SIG-M5 (cell line): ENCODE measurements at places on chromosomes 4 and X.

DNA sequence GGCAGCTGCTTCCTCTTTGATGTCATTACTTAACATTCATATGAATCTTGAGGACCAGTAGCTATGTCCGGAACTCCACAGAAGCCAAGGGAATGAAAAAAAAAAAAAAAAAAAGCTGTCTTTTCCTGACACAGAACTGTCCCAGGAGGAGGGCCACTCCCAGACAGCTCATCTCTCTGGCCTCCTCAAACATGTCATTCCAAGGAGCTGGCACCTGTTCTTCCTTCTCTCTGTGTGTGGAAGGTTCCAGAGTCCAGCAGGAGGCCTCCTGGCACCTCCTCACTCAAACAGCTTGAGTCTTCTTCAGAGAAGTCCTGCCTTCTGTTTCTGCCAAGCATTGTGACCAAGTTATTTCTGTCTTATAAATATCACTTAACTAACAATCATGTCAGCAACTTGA is 458.5 kb downstream of the AFF2 start:
- no peak for DNase-seq

DNA sequence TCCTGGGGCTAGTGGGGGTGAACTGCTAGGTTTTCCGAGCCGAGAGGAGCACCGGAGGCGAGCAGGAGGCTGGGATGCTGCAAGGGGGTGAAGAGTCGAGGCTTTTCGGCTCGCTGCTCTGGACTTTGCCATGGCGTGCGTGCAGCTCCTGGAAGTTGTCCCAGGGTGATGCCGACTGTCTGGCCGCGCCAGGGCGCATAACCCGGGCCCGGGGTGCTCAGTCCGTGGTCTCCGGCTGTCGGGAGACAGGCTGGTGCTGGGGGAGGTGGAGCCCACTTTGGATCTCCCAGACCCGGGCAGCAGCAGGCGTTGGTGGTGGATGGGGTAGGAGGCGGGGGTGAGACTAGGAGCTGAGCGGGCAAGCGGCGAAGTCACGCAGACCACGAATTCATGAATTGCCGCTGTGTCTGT is 793 bp downstream of the GRIA3 start:
- DNase-seq: no peak

GRCh38 chr4:114558446-114559020 is 40.1 kb upstream of the UGT8 start:
- no peak for DNase-seq

DNA sequence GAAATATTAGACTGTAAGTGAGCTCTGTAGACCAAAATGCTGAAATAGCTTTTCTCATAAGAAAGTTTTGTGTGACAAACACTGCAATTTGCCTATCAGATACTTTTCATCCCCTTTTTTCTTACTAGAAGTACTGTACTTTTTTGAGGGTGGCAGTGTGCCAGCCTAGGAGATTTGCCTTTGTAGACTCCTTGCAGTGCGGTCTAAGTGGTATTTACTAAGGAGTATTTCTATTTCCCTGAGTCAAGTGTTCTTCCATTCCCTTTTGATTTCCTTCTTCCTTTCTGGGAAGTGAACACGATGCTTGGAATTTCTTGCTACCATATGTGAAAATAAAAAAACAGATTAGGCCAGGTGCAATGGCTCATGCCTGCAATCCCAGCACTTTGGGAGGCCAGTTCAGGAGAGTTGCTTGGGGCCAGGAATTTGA is 34.6 kb downstream of the PDLIM5 start:
- DNase-seq: no peak

GRCh38 chr4:73075832-73076231 is 6.3 kb upstream of the COX18 start:
- DNase-seq: no peak

DNA sequence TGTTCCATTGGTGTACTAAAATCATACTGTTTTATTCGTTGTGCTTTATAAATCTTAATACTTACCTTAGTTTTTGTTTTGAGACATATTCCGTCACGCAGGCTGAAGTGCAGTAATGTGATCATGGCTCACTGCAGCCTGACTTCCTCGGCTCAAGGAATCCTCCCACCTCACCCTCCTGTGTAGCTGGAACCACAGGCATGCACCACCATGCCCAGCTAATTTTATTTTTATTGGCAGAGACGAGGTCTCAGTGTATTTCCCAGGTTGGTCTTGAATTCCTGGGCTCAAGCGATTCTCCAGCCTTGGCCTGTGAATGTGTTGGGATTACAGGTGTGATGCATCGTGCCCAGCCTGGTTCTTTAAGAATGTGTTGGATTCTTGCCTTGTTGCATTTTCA is 24.4 kb upstream of the DCK start:
- DNase-seq: no peak

- DNase-seq: no peak
Measured at GRCh38 chr4:3269105-3269927, 20.4 kb downstream of the MSANTD1 start.

- no peak for DNase-seq
Measured at GRCh38 chr4:140116442-140117104, 37.4 kb downstream of the MAML3 start.

DNA sequence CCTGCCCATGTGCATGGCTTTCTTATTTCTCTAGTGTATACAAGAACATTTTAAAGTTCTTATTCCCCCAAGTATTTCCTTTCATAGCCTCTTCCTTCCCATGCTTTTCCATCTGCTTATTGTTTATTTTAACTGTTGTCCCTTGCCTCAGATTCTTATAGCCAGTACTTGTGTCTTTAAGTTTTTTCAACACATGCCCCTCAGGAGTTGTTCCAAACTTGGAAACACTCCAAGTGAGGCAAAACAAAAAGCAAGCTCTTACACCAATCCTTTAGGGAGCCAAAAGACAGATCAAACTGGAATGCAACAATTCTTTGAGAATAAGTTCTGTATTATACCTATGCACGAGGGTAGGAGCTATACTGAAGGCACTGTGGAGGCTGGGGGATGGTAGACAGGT is 222.0 kb upstream of the STK26 start:
- no peak for DNase-seq

GRCh38 chr4:149344436-149344835 is 471.2 kb downstream of the IQCM start:
- no peak for DNase-seq

- no peak for DNase-seq
Measured at GRCh38 chrX:1212532-1212931, at the start of gene CRLF2. Gene CRLF2, minus strand, starts transcription at chrX:1212649. Its CDS starts 15 bp downstream, at chrX:1212634.

- no peak for DNase-seq
Measured at GRCh38 chr4:36011381-36011780, 232.9 kb downstream of the ARAP2 start.

GRCh38 chr4:76322236-76322635 is 15.7 kb downstream of the STBD1 start:
- DNase-seq: no peak

DNA sequence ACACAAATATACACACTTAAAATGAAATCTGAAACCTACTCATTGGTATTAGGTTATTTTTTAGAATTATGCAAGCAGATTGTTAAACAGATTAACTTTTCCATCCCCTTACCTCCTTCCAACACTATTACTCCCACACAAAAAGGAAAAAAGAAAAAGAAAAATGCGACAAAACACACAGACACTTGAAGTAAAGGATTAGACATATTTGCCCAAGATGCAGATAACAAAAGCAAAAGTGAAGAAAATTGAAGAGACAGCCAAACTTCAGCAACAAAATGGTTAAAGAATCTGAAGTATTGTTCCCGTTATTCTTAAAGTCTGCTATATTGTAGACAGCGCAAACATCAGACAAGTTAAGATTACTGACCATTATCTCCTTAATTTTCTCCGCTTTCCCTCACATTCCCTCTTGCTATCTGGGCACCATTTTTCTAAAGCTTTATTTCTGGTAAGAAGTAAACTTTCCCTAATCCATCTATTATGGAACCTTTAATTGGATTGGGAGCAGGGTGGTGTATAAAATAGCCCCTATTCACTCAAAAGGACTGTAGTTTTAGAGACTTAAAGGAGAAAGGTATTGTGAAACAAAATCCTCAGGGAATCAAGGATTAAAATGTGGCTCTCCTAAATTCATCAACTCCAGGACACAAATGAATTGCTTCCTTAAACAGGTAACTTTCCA is 34.7 kb upstream of the MAB21L2 start:
- no peak for DNase-seq

DNA sequence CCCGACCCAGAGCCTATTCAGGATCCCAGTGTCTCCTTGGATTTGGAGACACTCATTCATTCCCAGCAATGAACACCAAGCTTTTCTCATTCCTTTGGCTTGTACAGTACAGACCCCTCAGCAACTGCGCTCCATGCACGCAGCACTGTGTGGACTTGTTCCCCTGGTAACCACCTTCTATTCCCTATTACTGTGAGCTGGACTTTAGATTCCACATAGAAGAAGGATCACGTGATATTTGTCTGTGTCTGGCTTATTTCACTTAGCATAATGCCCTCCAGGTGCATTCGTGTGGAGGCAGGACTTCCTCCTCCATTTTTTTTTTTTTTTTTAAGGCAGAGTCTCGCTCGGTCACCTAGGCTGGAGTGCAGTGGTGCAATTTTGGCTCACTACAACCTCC is 106.4 kb downstream of the PHKA2 start:
- DNase-seq: no peak

GRCh38 chrX:150291014-150291413 is 72.1 kb upstream of the MAMLD1 start:
- DNase-seq: no peak

DNA sequence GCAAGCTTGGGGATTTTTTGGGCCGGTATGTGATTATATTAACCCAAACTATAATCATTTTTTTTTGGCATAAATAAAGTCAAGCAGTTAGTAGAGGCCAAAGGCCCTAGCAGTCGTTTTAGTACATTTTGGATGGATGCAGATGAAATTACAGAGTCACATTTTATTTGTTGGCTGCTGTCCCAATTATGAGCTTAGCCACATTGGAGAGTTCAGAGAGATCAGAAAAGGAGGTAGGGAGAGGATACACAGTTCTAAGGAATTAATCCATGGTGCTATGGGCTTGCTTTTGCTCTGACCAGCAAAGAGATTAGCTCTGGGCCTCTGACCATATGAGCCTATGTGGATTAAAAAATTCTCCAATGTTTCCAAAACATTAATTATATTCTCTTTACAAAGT is 395.1 kb downstream of the RAPGEF2 start:
- no peak for DNase-seq

- DNase-seq: no peak
Measured at GRCh38 chr4:26433556-26433955, 56.7 kb downstream of the CCKAR start.

GRCh38 chrX:680062-680461 is 49.5 kb downstream of the SHOX start:
- no peak for DNase-seq

DNA sequence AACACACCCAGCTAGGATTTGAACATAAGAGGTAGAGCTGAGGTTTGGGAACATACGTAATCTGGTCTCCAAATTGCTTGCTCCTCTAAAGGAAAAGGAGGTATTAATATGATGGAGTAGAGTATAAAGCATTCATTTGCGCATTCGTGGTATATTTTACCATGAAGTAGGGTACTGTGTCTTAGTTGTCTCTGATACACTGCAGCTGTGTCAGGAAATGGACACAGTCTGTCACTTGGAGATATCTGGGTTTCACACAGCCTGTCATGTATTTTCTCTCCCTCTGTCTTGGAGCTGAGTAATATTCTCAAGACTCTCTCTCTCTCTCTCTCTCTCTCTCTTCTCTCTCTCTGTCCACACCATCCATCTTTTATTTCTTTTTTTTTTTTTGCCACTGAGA is 274.8 kb upstream of the UGT8 start:
- no peak for DNase-seq

DNA sequence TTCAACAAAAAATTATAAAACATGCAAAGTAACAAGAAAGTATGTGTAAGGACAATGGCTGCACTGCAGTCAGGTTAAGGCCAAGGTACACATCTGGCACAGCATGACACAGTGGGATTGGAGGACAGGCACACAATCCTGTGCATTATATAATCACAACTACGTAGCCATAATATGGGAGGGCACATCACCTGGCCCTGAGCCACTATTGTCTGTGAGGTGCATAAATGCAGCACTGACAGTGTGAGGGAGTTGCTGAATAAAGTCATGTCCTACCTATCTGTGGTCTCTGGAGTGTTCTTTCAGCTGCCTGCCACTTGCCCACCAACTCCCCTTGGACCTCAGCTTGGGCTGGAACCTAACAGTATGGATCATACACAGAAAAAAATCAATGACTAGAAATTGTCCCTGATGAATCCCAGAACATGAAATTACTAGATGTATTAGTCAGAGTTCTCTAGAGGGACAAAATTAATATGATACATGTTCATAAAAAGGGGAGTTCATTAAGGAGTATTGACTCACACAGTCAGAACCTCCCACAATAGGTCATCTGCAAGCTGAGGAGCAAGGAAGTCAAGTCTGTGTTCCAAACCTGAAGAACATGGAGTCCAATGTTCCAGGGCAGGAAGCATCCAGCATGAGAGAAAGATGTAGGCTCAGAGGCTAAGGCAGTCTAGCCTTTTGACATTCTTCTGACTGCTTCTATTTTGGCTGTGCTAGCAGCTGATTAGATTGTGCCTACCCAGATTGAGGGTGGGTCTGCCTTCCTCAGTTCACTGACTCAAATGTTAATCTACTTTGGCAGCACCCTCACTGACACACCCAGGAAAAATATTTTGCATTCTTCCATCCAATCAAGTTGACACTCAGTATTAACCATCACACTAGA is 46.4 kb upstream of the KCTD8 start:
- DNase-seq: no peak

GRCh38 chr4:123116412-123116811 is 194.0 kb upstream of the NUDT6 start:
- DNase-seq: no peak

DNA sequence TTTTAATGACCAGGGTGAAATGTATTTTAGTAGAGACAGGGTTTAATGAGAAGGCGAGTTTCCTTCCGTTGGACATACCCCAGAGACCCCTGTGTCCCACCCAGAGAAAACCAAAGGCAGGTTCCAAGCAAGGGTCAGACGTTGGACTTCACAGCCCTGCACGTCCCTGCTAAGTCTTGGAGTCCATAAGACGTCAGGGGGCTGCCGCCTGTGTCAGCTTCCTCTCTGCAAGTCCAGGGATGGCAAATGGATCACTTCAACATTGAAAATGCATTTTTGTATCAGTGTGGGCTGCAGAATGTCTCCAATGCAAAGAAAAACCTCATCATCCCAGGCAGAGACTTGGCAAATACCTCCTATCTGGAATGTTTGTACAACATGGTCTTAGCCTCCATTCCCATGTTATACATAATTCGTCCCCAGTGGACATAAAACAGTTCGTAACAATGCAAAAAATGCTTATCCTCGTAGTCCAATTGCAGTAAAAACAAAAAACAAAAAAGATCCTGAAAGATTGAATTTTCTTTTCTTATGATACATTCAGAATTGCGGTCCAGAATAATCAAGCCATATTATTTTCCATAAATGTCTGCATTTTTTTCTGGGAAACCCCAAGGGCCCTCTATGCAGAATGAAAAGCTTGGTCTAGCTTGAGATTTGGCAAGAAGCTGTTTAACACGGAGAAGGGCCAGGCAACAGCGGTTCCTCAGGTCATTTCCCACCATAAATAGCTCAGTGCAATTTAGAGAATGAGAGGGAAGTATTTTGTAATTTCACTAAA is 190.9 kb downstream of the SHOX start:
- DNase-seq: no peak

GRCh38 chr4:1986578-1987210 is 22.1 kb downstream of the NELFA start:
- DNase-seq: no peak
